DND-41 (cell line): ENCODE measurements at places on chromosomes 6 and 20.
A peak's percentile ranks its signal among the peaks of the same experiment; 100 is the strongest.

- DNase-seq = no peak
These were observed 87.8 kb downstream of the SLC16A10 start for GRCh38 chr6:111175109-111175508.

GRCh38 chr20:44264287-44264686 is 17.2 kb downstream of the GDAP1L1 start:
- peak; percentile 56 for DNase-seq

GRCh38 chr6:152457949-152458624 is 179.1 kb downstream of the SYNE1 start:
- no peak for DNase-seq

DNA sequence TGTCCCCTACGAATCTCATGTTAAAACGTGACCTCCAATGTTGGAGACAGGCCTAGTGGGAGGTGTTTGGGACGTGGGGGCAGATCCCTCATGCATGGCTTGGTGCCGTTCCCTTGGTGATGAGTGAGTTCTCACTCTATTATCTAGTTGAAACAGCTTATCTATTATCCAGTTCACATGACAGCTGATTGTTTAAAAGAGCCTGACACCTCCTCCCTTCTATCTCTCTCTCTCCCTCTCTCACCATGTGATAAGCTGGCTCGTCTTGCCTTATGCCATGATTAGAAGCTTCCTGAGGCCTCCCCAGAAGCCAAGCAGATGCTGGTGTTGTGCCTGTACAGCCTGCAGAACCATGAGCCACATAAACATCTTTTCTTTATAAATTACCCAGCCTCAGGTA is 32.9 kb upstream of the RIPK1 start:
- DNase-seq = no peak

DNA sequence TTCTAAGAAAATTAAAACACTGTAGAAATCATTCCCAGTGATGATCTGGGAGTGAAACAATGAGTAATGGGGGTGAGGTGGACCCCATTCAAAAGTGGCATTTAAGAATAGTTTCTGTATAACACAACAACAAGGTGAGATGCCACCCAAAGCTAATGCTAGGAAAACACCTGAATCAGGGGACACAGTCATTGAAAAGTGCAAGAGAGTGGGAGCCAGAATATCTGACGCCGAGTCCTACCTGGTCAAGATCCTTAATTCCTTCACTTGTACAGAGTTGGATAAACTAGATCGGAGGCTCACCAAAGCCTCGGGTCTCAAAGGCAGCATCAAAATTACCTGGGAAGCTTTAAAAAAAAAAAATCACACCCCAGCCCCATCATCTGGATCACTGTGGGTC is 17.7 kb downstream of the TNFRSF21 start:
- no peak for DNase-seq
